Stimulated activated CD4-positive, alpha-beta T cell treated with anti-CD3 and anti-CD28 coated beads, Interleukin-4, amount 100 ng/mL, for 1 hour (primary cell): ENCODE measurements at places on chromosomes 11 and 22.

GRCh38 chr11:67252831-67253239 is 13.4 kb upstream of the GRK2 start:
- DNase-seq: no peak

DNA sequence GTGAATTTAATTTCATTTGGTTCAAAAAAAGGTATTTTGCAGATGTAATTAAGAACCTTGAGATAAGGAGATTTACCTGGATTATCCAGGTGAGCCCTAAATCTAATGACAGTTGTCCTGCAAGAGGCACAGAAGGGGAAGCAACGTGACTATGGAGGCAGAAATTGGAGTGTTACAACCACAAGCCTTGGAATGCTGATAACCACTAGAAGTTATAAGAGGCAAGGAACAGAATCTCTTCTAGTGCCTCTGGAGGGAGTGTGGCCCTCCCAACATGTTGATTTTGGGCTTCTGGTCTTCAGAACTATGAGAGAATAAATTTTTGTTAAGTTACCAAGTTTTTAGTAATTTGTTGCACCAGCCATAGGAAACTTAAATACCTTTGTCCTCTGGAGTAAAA is 32.8 kb downstream of the RRM1 start:
- DNase-seq: no peak

- no peak for DNase-seq
These were observed 14.2 kb downstream of the UCP2 start for GRCh38 chr11:73968356-73968966.

DNA sequence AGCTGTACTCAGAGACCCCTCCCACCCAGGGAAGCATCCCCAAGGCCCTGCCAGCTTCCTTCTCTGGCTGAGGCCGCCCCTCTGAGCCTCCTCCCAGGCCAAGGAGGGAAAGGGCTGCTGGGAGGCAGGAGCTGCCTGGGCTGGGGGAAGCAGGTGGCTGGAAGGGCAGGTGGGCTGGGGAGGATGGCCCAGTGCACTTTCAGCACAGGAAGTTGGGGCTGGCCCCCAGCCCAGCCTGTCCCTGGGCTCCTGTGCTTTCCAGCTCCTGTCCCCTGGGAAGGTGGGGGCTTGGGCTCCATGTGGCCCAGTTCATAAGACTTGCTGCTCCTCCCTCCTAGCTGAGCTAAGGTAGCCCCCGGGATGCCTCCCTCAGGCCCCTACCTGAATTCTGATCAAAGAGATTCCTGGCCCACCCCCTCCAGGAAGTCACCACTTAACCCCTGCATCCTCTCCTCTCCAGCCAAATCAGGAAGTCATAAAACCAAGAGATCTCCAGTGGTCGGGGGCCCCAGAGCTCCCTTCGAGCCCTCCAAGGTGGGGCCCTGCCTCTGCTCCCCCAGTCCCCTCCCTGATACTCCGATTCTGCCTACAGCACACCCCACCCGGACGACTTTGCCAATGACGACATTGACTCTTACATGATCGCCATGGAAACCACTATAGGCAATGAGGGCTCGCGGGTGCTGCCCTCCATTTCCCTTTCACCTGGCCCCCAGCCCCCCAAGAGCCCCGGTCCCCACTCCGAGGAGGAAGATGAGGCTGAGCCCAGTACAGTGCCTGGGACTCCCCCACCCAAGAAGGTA is 4.9 kb downstream of the PPP1CA start:
- DNase-seq: no peak

DNA sequence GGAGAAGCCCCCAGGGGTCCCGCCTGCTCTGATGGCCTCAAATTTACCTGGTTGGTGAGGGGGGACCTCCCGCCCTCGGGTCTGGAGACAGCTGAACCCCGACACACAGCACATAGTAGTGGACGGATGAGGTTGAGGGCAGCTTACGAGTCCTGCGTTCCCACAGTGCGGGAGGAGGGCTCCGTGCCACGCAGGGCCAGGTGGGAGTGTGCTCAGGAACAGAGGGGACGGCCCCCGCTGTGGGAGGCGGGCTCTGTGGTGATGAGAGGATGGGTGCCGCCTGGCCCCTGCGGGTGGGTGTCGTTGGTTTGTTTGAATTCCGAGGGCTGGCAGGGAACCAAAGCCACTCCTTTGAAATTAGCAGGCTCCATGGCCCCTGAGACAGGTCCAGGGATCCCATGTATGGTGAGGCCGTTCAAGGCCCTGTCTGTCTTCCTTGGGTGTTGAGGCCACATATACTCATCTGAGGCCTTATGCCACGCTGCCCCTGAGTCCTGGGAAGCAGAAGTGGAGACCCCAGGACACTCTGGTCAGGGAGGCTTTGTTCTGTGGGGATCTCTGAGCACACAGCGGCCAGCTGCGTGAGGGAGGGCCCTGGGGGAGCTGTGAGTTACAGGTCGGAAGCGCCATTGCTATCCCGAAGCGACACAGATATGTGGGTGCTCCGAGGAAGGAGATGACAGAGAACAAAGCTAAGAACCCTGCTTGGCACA is 21.9 kb downstream of the NADSYN1 start:
- no peak for DNase-seq

DNA sequence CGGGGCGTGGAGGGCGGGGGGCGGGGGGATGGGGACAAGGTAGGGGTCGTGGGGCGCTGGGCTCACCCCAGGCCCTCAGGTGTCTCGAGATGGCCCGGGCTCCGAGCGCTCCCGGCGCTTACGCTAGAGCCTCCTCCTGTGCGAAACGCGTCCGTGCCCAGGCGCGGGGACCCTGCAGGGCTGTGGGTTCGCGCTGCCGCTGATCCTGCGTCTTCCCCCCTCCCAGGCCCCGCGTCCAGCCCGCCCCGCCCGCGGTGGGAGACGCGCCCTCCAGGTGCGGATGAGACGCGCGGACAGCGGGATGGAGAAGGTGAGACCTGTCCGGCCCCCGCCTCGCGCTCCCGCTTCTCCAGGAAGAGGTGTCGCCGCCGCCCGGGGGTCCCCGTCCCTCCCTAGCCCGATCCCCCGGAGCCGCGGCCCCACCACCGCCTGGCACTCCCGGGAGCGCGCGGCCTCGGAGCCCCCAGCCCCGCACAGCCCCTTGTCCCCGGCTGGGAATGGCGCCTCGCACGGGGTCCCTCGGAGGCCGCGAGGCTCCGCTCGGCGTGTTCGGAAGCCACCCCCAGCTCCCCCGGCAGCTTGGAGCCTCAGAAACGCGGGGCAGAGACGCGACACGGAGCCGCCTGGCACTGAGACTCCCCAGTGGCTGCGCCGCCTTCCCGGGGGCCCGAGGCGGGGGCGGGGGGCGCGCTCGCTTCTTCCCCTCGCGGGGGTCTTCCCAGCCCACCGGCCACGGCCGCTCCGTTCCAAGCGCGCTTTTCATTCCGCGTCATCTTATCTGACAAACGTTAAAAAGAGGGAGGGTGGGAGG is 27.6 kb upstream of the TOLLIP start:
- DNase-seq: peak; percentile 52

DNA sequence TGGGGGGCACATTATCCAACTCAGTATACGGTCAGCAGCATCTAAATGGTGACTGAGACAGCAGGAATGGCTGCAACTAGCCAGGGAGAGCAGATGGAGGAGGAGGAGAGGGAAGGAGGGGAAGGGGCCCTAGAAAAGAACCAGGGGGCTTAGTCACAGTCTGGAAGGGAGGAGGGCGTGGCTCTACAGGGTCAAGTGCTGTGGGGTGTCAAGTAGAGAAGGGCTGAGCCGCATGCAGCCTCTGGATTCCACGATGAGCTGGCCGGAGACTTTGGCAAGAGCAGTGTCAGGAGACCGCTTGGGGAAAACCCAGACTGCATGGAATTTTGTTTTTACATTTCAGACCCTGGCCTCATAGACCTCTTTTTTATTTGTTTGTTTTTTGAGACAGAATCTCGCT is 25.8 kb upstream of the PPFIA1 start:
- no peak for DNase-seq

DNA sequence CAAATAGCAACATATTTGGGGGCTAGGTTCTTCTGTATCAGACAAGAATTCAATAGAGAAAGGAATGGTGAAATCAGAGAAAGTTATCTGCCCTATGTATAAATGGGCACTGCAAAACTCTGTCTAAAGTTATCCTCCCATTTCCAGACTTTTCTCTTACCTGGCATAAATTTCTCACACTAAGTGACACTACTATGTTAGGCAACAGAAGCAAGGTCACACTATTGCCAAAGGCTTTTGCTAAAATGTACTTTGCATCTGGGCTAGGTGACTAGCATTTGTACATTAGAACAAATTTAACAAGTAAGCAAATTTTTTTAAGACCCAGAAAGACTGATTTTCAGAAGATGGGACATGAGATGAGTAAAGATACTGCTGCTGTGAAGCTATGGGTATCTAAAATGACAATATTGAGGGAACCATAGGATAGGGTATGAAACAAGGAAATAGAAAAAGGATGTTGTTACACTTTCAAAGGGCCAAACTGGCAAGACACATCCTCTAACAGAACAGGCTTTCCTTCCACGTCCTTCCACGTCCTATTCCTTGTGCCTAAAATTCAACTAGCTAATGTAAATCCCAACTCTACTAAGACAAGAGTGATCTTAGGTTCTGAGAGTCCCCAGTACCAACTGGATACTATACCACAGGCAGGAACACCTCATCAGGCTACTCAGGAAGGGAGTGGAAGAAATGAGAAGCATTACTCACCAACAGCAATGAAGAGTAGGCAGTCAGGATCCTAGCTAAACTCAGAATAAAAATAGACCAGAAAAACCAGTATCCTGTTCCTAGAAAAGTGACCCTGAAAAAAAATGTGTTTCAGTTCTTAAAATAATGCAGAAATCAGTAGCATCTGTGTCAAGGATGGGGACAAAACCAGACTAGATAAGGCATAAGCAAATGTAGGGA is 22.6 kb downstream of the GDPD4 start:
- DNase-seq: no peak

GRCh38 chr11:76209973-76210930 is 4.0 kb upstream of the WNT11 start:
- peak; percentile 33 for DNase-seq

- no peak for DNase-seq
These were observed 83.1 kb downstream of the PHF21B start for GRCh38 chr22:44926491-44927415.

- no peak for DNase-seq
These were observed 2.5 kb upstream of the KLHL35 start for GRCh38 chr11:75435571-75435925.

DNA sequence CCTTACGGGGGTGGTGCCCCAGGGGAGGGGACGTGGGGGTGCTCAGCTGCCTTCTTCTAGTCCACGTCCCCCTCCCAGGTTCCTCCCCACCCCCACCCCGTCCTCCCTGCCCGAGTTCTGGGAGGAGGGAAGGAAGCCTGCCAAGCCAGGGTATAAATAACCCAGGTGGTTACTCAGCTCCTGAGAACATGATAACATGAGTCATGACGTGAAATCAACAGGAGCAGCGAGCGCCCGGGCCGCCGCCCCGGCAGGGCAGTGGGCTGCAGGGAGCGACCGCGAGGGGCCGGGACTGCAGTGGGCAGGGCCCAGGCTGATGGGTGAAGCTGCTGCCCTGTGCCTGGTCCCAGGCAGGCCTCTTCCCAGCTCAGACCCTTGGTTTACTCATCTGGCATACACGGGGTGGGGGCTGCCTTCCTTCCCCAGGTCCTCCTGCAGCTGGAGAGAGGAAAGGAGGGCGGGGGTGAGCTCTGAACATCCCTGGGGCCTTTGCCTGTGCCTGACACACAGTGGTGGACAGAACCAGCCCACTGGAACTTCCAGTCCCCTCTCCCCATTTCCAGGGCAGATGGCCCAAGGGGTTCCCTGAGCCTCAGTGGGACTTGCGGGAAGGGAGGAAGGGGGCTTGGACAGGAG is 8.8 kb upstream of the PDGFB start:
- DNase-seq: no peak

DNA sequence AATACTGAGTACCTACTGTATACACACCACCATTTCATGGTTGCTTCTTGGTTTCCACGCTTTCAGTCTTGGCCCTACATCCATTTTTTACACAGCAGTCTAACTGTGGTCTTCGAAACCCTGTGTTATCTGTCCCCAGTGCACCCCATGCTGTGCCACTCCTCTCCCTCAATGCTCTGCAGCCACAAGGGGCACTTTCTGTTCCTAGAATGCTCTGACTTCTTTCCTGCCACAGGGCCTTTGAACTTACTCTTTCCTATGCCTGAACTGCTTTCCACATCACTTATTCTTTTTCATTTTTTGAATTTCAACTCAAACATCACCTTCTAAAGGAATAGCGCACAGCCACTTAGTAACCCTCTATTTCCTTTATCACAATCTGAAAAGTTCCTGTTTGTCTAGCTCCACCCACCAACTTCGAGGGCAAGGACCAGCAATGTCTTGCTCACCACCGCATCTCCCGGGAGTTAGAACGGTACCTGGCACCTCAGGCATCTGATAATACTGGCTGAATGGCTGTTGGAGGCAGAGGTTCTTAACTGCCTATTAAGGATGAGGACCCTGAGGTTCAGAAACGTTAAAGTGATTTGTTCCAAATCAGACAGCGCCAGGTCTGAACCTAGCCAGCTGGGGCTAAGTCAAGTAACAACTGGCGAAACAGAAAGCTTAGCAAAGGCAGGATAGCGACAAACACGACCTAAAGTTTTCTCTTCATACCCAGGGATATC is 568 bp downstream of the ALG8 start:
- peak; percentile 42 for DNase-seq

DNA sequence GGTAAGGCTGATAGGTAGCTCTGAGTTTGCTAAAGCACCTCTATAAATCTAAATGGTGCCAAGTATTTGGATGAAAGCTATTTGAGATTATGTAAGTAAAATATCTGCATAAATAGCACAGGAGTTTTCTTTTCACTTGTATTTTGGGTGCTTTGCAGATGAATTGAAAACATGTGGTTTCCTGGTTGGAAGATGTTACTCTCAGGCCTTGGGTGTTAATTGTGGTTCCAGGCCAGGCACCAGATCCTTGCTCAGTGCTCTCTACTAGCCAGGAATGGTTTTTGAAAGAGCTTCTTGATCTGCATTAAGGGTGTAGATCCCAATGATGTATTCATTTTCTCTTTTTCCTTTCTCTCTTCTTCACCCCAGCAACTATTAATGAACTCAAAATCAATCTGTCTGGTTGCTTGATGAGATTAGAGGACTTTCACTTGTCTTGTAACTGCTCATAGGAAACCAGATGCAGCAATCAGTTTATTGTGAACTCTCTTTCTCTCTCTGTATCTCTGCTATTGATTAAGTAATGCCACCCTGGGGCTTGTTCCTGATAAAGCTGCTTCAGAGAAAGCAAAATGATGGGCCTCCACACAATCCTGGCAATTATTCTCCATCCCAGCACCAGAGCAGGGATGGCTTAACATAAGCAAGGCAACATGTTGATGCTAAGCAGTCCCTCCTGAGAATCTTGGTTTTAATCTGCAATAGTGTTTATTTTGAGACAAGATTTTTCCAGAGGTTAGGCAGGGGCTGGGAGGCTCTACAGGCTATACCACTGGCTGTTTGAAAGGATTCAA is 147.0 kb upstream of the NTM start:
- no peak for DNase-seq

GRCh38 chr22:23398701-23399366 is 181.3 kb downstream of the IGLL1 start:
- no peak for DNase-seq
